HepG2 (cell line): ENCODE measurements at places on chromosomes 7 and 10.

DNA sequence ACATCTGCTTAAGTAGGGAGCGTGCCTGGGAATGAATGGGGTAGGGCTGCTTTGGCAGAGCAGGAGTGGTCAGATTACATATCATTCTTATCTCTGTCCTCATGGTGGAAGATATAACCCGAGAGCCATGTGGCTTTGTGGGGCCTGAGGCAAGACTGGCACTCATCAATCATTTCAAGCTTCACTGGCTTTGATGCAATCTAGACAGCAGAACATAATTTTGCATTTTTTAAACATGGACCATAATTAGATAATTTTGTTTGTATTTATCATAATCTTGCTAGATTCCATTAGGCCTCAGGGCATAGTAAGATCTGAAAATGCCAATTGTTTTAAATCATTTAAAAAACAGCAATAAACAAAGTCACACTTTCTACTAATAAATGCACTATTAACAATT lies 480.3 kb downstream of the NXPH1 start:
- no peak for DNase-seq

GRCh38 chr10:113709221-113709838 lies 29.6 kb downstream of the CASP7 start:
- no peak for DNase-seq

DNA sequence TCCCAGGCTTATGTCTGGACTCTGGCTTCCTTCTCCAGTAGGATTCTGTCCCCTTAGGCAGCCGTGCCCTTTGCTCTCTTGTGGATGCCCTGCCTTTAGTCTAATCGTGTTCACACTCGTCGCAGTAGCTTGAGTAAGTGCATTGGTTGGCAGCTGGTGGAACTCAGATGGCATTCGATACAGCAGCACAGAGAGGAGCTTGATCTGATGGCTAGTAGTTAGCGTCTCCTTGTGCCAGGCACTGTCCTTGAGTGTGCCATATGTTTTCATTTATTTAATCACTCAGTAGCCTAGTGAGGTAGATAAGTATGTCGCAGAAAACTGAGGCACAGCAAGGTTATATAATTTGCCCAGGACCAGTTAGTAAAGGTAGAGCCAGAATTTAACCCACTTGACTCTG lies 18.2 kb upstream of the PARP12 start:
- no peak for DNase-seq

DNA sequence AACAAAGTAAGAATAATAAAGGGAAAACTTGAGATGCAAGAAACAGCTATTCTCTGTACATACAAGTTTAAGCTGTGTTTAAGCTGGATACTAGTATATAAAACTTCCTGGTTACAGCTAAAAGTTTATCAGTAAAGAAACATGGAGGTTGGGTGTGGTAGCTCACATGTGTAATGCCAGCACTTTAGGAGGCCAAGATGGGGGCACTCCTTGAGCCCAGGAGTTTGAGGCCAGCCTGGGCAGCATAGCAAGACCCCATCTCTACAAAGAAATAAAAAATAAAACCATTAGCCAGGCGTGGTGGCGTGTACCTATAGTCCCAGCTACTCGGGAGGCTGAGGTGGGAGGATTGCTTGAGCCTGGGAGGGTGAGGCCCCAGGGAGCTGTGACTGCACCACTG lies 3.2 kb downstream of the RSU1 start:
- no peak for DNase-seq

GRCh38 chr7:30029696-30030095 lies 1.5 kb downstream of the PLEKHA8 start:
- no peak for DNase-seq

- no peak for DNase-seq
Measured at GRCh38 chr10:60466267-60467201, 76.9 kb upstream of the ANK3 start.

- no peak for DNase-seq
Measured at GRCh38 chr10:48568131-48568530, 36.7 kb downstream of the ARHGAP22 start.

- no peak for DNase-seq
Measured at GRCh38 chr7:35232994-35233393, 20.9 kb downstream of the TBX20 start.

GRCh38 chr10:72850861-72851260 lies 42.7 kb upstream of the OIT3 start:
- DNase-seq = no peak

GRCh38 chr7:93851536-93851935 lies 39.0 kb downstream of the TFPI2 start:
- DNase-seq = no peak

DNA sequence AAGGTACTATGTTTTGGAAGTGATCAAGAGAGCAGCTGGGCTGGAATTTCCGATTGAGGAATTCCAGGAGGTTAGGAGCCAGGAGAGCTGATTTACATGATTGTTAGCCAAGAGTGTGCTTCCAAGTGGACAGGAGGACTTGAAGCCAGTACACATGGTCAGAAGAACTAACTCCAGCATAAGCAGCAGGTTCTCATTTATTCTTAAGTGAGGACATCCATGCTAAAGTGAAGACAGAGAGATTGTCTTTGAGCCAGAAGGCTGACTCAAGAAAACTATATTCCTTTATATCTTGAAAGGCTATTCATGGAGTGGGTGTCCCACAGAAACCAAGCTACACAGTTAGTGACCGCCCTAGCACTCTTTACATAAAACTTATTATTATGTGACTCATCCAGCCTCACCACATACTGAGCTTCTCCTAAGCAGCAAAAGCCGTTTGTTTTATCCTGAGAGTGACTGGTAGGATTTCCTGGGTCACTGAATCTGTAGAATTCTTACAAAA lies 56.7 kb upstream of the SEMA3A start:
- DNase-seq = no peak

DNA sequence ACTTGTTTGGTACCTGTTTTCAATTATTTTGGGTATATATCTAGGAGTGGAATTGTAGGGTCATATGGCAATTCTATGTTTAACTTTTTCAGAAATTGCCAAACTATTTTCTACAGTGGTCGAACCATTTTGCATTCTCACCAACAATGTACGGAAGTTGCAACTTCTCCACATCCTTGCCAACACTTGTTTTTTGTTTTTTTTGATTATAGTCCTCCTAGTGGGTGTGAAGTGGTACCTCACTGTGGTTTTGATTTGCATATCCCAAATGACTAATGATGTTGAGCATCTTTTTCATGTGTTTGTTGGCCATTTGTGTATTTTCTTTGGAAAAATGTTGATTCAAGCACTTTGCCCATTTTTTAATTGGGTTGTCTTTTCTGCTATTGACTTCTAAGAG lies 122.1 kb downstream of the RPS24 start:
- DNase-seq = no peak

DNA sequence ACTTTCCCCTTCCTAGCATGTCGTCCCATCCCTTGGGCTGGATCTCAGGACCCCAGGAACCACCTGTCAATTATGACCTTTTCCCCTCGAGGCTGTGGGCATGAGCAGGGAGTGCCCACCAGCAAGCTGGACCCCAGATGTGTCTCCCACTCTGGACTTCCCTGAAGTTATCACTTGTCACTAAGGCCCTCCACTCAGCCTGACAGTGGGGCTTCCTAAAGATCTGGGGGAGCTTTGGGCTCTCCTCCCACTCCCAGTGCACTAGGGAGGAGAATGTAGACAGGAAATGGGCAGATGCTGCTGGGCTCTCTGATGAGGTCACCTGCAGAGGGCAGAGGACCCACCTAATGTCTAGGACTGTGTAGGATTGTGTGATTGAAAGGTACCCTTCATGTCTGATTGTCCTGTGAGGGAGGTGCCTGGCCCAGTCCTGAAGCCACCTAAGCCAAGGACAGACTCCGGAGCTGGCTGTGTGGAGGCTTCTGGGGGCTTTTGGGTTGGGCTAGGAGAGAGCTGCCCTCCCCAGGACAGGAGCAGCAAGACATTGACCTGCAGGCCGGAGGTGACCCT lies 18.7 kb downstream of the MYO1G start:
- DNase-seq = no peak

DNA sequence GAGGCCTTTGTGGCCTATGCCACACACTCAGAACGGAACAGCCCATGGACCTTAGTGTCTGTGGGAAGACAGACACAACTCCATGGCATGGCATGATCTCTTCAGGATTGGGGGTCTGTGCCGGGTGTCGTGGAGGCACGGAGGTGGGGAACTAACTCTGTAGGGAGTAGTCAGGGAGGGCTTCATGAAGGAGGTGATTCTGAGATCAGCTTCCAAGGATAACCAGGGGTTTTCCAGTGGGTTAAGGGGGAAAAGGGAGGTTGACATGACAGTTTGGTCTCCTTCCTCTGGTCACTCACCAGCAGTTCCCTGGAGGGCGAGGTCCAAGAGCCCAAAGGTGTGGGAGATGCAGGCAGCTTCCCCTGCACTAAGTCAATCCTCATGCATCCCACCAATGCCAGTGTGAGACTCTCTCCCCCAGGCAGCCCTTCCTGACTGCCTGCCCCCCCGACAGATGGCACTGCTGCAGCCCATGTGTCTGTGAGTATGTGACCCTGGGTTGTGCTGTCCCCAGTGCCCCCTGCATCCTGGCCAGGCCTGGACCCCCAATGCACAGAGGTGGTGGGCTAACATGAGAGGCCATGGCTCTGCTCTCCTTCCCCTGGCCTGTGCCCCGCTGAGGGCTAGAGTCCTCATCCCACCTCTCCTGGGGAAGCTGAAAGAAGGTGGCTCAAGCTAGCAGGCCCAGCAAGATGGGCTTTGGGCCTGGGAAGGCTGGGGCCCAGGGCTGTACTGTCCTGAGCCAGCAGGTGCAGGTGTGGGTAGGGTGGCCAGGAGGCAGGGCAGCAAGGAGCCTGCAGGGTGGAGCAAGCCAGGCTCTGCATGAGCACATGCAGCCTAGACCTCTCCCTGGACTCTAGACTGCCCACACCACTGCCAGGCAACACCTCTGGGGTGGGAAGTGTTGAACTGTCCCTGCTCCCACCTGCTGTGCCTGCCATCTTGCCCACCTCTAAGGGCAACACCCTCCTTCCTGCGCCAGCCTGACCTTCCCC lies 39.7 kb downstream of the RASGEF1A start:
- DNase-seq = no peak

DNA sequence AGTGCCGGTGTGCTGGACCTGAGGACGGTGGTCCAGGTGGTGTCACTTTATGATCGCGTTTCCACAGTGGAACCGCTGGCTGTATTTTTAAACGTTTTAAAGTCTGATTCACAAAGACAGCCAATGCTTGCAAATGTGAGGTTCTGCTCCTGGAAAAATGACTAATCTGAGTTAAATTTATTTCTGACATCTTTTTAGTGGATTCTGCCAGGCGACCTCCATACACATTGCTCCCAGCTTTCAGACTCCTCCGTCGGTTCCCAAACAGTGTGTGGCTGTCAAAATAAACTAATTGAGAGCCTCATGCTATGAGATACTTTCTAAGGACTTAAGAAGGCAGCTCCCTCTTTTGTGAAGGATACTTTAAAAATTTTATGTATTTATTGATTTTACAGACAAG lies 12.7 kb upstream of the TTYH3 start:
- no peak for DNase-seq

- no peak for DNase-seq
Measured at GRCh38 chr7:80785276-80785675, 133.6 kb downstream of the SEMA3C start.

- no peak for DNase-seq
Measured at GRCh38 chr10:125983161-125983560, 86.8 kb downstream of the FANK1 start.

DNA sequence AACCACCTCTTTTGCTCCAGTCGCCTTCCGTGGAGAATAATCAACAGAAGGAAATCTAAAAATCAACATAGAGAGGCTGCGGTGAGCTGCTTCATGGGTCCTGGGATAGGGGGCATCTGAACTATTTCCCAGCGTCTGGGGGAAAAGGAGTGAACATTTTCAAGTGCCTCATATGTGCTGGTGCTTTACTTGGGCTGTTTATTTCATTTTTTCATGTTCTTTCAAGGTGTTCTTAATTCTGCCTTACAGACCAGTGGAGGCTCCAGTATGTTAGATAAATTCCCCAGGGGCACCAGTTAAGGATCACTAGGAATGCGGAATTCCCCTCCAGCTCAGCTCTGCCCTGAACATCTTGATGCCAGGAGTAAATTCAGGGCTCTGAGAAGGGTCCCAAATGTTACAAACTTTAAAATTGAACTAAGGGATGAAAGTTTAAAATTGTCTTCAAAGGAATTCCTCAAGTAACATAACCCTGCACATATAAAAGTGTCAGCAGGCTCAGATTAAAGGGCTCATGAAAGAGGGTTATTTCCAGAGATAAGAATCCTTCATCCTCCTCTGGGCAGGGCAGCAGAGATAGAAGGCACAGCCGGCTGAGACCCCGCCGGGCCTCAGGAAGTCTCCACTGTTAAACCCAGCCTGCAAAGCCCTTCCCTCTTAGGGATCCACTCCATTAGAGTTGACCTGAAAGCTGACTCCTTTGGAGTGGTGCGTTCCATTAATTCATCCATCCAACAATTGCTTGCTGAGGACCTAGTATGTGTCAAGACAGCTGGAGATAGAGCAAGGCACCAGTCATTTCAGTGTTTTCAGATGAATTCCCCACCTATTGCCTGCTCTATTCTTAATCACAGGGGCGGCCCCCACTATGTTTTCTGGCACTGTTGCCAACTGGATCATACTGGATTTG lies 345.8 kb downstream of the KCNMA1 start:
- DNase-seq = no peak

DNA sequence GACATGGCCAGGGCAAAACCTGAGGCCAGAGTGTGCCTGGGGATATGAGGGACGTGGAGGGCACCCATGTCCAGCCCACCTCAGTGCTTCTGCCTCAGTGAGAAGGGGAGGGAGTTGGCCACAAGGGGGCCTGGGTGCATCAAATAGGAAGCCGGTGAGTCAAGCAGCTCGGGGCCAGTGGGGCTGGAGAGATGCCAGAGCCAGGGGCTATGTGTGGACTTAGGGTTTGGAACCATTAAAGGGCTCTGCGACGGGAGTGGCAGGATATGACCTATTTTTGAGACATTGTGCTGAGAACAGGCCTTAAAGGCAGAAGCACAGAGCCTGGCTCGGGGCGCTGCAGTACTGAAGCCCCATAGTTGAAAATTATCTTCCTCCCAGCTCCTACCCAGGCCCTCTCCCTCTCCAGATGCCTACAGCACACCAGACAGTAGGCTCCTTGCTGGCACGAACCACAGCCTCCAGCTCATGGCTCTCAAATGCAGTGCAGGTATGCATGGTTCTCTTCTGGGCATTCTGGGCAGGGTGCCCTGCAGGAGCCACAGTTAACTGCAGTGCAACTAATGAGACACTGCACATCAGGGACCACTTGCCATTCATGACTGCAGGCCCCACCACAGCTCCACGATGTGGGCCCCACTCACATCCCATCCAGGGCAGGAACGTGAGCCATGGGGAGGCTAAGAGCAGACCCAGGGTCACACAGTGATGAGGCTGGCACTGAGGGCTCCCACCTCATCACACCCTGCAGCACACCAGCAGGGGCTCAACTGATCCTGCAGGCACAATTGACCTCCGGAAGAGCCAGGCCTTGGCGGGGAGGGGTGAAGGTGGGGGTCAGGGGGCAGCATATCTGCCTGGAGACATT lies 7.2 kb upstream of the PGAM2 start:
- DNase-seq = peak; percentile 76

DNA sequence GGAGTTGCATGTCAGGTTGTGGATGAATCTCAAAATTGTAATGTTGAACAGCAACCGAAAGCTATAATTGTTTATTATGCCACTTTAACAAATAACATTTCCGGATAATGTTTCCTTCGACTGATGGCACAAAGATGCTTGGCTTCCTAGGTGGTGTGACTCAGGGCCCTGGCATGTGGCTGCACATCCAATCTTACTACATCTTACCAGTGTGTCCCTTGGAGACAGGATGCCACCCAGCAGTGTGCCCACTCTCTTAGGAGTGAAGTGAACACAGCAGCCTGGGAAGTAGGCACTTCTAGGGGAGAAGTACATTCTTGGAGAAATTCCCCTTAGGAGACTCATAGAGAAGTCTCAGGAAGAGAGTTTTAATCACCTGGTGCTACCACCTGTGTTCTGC lies 33.0 kb upstream of the GPR26 start:
- no peak for DNase-seq

GRCh38 chr10:116757246-116757645 lies 14.9 kb upstream of the HSPA12A start:
- no peak for DNase-seq
